DMS 273 treated with DMSO at 0.1 percent for 48 hours (cell line): ENCODE measurements at places on chromosomes 3 and 15.

GRCh38 chr15:42121021-42121420, 26.7 kb upstream of the PLA2G4D start:
- DNase-seq = no peak

DNA sequence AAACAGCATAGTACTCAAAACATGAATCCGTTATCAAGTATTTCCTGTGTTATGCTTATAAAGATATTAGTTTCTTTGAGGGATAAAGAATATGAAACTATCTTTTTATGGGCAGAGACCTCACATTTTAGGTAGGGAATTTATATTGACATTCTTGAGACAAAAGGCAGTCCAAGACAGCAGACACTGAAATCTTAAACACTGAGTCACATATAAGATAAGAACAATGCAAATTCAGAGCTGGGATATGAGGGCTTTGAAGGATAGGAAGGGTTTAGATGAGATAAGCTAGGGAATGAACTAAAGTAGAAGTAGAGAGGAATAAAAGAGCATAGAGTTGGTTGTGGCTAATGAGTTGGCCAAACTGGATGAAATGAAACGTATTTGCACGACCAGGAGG, 58.4 kb downstream of the ASTE1 start:
- no peak for DNase-seq

GRCh38 chr3:113638910-113639309, 57.5 kb downstream of the USF3 start:
- no peak for DNase-seq

- no peak for DNase-seq
Measured at GRCh38 chr15:76339305-76340197, 3.0 kb downstream of the ISL2 start.

- DNase-seq = no peak
Measured at GRCh38 chr3:37605572-37606153, 256.0 kb upstream of the CTDSPL start.

DNA sequence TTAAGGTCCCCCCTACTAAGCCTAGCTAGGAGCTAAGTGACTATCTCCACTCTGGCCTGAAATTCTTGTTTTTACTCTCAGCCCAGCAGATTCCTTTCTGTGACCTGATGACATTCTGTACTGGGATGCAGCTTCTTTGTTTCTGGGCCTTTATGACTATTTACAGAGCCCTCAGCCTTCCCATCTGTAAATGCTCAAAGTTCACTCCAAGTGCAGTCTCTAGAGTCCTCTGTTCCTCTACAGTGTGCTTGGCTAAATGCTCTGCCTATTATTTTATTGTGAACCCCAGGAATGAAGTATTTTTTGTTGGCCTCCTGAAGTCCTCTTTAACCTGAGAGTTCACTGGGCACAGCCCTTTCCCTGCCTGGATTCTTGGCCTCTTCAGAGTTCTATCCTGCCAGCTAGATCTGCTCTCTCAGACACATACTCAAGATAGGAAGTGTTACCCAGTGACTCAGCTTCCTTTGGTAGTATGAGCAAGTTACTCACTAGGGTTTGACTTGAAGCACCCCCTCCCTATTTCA, 278.1 kb upstream of the P2RY1 start:
- no peak for DNase-seq

DNA sequence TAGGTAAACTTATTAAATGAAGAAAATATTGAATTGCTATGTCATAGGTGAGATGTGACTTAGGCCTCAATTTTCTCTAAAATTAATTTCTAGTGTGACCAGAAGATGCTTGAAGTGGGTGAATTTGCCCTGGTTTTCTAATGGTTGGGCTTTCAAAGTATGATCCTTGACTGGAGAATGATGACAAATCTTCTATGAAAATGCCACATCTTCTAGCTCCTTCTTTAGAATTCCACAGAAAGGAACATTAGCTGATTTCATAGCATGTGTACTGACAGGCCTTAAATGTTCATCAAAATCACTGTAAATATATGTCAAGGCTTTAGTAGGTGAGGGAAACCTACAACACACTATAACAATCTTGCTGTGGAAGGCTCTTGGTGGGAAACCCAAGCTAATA, 8.9 kb downstream of the ABI3BP start:
- DNase-seq = no peak

- DNase-seq = no peak
Measured at GRCh38 chr3:13580256-13581023, 31.5 kb downstream of the FBLN2 start.

- DNase-seq = no peak
Measured at GRCh38 chr3:53921296-53921695, 29.6 kb upstream of the SELENOK start.

GRCh38 chr3:141279077-141279967, 47.7 kb downstream of the PXYLP1 start:
- peak; percentile 21 for DNase-seq

GRCh38 chr3:141876891-141877621, 613 bp downstream of the ATP1B3 start:
- no peak for DNase-seq

- no peak for DNase-seq
Measured at GRCh38 chr3:141193066-141193830, 38.4 kb upstream of the PXYLP1 start.

- no peak for DNase-seq
Measured at GRCh38 chr3:133849346-133849745, 43.7 kb downstream of the SRPRB start.

DNA sequence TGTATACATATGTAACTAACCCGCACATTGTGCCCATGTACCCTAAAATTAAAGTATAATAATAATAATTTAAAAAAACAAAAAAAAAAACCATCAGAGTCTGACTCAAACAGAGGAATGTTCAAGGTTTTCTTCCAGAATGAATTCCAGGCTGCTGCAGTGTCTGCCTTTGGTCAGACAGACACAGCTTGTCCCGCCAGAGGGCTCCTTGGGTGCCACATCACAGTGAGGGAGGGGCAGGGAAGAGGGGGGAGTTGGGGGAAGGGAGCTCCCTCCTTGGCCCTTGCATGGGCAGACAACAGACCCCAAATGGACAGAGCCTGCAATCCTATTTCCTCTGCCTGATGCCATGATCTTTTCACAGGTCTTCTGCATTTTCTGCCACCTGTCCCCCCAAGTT, 36.5 kb downstream of the ITGB5 start:
- no peak for DNase-seq

DNA sequence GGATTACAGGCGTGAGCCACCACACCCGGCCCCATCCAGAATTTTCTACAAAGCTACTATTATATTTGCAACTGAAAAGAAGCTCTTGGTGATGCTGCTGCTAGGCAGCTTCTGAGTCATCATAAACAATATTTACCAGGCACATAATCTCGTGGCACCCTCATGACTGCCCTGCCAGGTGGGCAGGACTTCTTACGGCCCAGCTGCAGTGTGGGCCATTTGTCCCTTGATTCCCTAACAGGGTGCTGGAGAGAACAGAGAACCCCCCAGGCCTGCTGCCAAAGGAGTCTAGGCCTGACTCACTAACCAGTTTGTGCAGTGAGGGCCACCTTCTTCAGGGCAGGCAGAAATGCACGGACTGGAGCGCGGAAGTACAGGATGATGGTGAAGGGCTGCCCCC, 4.9 kb downstream of the EPB42 start:
- DNase-seq = no peak

DNA sequence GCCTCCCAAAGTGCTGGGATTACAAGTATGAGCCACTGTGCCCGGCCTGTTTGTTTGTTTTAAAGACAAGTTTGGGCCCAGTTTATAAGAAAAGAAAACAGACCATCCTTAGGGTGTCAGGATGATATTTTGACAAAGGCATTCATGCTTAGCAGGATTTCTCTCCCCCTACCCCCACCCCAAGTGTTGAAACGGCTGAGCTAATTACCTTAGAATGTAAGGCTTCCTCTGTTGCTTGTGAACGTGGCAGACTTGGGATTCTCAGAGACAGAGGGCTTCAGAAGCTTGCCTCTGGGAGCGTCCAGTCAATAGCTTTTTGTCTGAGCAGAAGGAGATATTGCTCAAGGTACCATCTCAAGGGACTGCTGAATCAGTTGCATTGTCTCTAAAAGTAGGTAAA, 24.0 kb downstream of the FLNB start:
- DNase-seq = no peak

- DNase-seq = no peak
Measured at GRCh38 chr15:67366904-67367303, 112.3 kb downstream of the IQCH start.

DNA sequence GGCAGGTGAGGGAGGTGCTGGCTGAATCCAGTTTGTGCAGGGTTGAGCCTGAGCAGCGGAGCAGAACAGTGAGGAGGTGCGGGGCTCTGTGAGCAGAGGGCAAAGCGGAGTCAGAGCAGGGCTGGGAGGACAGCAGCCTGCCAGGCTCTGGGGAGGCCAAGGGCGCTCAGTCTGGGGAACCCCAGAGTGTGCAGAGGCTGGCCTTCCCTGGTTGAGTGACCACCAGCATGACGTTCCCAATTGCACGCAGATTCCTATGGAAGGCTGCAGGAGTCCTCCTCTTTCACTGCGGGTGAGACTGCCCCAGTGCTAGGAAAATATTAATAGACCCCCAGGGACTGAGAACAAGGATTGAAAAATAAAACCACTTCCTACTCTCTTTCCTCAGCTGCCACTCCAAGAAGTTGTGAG, 13.2 kb downstream of the MRAS start:
- no peak for DNase-seq

DNA sequence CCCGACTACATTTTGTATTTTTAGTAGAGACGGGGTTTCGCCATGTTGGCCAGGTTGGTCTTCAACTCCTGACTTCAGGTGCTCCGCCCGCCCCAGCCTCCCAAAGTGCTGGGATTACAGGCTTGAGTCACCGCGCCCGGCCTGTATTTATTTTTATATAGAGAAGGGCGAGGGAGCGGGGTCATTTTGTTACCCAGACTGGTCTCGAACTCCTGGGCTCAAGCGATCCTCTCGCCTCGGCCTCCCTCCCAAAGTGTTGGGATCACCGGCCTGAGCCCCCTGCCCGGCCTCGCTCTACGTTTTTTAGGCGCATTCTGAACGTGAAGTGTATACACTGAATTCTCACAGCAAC, 514 bp upstream of the PPP4R2 start:
- DNase-seq = no peak

GRCh38 chr3:58429657-58430056, 4.0 kb downstream of the PDHB start:
- DNase-seq = no peak

DNA sequence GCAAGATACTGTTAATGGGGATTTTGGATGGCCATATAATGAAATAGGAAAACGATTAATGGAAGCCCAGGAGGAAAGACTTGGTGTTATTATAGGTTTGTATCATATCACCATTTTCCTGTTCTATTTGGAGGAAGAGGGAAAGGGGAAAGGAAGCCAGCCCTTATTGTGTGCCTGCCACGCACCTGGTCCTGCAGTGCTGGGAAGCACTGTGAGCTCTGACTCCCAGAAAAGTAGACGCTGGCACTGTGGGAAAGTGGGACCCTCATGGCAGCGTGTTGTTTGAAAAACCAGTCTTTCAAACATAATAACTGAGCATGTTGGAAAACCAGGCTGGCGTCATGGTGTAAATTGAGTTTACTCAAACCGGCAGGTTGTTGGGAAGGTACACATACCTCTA, 22.0 kb downstream of the CGNL1 start:
- no peak for DNase-seq

- DNase-seq = no peak
Measured at GRCh38 chr15:62444104-62445022, 279.3 kb upstream of the C2CD4B start.

DNA sequence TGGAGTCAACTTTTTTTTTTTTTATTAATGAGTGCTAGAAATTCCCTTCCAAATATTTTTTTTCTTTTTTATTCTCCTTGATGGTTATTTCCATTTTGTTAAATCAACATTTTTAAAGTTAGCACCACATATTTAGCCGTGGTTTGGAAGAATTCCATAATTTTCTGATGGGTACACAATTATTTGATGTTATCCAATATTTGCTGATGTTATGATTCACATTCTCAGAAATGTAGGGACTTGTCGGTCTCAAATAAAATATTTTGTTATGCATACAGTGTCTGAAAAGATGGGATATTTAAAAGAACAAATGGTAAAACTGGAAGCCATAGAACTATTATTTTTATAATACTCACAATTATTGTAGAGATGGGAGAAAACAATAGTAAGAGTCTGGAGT, 911.5 kb upstream of the GBE1 start:
- no peak for DNase-seq

DNA sequence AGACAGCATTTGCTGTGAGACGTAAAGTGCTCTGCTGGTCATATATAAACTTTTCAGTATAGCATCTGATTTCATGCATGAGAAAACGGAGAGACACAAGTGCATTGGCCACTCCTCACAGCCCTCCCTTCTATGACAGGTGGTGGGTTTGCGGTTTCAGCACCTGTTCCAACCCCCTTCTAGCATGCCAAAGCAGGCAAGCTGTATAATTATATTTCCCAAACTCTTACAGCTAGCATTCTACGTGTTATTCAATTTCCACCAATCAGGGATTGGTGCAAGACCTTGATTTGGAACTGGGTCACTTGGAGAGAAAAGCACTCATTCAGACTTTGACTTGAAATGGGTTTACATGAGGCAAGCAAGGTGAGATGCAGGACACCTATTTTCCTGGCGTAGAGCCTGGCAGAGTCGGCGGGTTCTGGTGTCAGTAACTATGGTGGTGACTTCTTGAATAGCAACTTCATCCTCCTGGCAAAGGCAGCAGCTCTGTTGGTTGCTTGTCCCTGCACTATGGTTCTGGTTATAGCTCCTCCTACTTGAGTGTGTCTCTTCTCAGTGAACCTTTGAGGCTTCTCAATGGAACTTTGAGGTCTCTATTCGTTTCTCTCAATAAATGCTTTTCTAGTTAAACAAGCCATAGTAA, 356.5 kb downstream of the TBL1XR1 start:
- no peak for DNase-seq

GRCh38 chr3:171810629-171811294, 479 bp upstream of the PLD1 start:
- DNase-seq = no peak

GRCh38 chr3:134320749-134321148, 53.5 kb downstream of the AMOTL2 start:
- DNase-seq = no peak

DNA sequence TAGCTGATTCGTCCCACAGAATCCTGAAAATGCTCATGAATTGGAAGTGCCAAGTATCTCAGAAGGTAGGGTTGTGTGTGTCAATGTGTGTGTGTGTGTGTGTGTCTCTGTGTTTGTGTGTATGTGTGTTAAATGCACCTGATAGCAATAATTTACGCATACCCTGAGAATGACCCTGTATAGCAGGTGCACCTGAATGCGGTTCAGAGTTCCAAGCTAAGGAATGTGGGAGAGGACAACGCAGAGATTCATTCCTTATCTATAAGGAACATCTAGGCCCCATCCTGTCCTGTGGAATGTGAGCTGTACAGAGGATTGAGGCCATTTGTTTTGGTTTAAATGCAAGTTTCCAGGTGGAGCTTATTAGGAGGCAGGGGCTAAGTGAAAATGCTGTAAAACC, 49.1 kb upstream of the NEDD4 start:
- no peak for DNase-seq

DNA sequence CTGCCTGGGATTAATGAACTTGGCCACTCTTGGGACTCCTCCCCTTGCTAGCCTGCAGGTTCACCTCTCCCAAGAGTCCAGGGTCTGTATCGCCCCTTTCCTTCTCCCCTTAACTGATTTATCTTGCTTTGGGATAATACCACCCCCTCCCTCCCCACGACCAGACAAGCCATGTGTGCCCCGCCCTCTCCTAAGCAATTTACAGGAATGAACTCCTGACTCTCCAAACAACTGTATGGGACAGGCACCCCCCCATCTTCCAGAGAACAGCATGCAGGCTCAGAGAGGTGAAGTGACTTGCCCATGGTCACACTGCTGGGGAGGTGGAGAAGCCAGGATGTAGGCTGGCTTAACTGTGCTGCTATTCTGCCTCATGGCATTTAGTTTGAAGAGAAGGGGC, 46.8 kb downstream of the RGMA start:
- no peak for DNase-seq

GRCh38 chr3:108029466-108029865, 61.4 kb downstream of the CD47 start:
- DNase-seq = no peak
